Left lobe of liver (tissue), 2 donors: ENCODE measurements at places on chromosomes 2 and 18. TPM values are rescaled to one million over a fixed set of nuclear protein-coding genes. Genes with fewer than 3 reads are reported as not detected.

DNA sequence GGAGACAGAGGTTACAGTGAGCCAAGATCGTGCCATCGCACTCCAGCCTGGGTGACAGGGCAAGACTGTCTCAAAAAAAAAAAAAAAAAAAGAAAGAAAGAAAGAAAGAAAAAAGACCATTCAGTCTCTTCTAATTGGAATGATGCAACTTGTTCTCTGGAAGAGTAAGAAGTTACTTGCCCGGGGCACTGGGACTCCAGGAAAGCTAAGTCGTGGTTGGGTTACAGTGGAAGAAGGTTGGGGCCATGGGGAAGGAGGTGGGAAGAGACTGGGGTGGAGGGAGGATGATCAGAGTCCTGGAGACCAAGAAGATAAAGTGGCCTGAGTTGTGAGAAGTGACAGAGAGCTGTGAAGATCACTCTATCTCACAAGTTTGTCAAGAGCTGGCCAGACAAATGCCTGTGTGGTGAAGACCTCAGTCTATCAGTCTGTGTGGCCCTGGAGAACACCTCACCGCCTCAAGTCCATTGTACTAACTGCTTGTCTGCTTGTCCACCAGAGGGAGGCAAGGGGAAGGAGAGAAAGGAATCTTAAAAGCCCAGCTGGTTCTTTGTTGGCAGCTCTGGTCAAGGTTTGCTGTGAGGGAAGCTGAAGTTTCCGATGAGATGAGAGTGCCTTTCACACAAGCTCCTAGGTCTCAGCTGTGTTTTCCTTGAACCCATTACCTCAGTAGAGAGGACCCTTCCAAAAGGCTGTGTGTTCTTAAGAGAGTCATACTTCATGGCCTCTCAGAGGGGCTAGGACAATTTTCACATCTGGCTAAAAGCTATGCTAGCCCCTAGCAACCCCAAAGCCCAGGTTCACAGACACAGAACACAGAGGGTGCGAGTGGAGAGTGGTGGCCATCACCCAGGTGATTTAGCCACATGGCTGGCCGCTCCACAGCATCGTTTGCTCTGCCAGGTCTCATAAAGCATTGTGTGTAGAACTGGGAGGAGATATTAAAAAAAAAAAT is 72.0 kb upstream of the TMEM178A start:
- DNase-seq: no peak

SCG2 gene
- not detected for total RNA-seq

DNA sequence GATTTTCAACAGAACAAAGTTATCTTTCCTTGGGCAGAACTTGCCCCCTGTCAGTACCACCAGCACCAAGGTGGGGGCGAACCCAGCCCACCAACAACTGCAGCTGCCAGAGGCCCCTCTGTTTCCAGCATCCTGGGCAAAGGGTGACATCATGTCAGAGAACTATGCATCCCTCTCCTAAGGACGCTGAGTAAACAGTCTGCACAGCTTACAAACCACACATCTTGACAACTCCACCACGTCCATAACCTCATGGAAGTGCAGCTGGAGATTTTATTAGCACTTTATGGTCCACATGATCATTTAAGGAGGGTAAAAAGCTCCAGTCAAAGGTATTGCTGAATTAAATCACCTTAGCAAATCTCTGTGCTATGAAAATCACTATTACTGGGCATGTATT is 40.4 kb downstream of the PIEZO2 start:
- DNase-seq: no peak

GRCh38 chr18:12840382-12840781 is 43.7 kb downstream of the PTPN2 start:
- DNase-seq: no peak

CACNB4 gene
- total RNA-seq: 0.20 TPM

- DNase-seq: no peak
Measured at GRCh38 chr2:103402944-103403343, 641.1 kb downstream of the TMEM182 start.

DNA sequence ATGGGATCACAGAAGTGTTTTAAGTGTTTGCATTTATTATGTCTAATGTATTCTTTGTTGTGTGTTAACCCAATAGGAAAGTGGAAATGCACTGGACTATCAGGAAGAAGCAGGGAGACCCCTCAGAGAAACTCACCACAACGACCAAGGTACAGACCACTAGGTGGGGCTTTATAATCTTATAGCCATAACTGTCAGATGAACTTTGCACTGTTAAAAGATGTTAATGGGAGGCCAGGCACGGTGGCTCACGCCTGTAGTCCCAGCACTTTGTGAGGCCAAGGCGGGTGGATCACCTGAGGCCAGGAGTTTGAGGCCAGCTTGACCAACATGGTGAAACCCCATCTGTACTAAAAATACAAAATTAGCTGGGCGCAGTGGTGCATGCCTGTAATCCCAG is 73.2 kb downstream of the SUMO1 start:
- DNase-seq: no peak

- DNase-seq: no peak
Measured at GRCh38 chr2:46481198-46482193, 2.1 kb downstream of the TMEM247 start.

DNA sequence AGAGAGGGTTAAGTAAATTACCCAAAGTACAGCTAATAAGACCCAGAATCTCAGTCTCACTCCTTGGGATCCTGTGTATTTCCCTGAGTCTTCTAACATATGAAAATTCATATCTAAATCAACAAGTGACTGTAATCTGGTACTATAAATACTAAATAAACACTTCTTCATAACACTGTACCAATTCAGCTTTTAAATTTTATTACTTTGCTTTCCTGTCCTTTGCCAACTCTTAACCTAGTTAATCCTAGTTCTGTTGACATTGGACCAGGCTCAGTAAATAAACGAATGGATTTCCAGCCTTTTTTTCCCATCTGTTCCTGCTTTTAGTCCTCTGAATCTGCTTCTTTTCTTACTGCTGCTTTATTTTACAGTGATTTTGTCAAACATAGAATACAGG is 13.8 kb downstream of the MRPL35 start:
- no peak for DNase-seq

ZSWIM2 gene
- total RNA-seq: not detected

NBEAL1 gene
- total RNA-seq: 19.9 TPM

- no peak for DNase-seq
Measured at GRCh38 chr2:176917-177316, 86.9 kb downstream of the SH3YL1 start.

DNA sequence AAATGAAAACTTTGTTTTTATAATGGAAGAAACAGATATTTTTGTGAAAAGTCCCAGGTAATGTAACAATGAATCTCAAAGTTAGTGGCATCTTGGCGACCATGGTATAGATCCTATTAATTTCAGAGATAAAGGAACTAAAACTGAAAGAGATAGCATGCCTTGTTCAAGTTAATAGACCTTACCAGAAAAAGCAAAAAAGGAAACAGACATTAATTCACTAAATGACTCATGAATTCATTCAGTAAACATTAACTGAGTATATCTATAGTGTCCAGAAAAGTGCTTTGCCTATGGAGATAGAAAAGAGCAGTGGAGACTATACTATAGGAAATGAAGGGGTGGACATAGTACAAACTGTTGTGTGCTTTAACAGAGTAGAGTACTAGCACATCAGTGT is 763.3 kb downstream of the TRIB2 start:
- no peak for DNase-seq
